ENCODE measurements at places on chromosomes 4 and X.

GRCh38 chrX:28920153-28920943, 333.1 kb downstream of the IL1RAPL1 start:
- no peak for DNase-seq
- H3K27me3 ChIP-seq: no peaks in the 10 kb centered on the region
- no peak overlapping the region for H3K27ac ChIP-seq
- H3K4me3 ChIP-seq: no peak overlapping the region

GRCh38 chr4:2937146-2937857, 25.9 kb downstream of the NOP14 start:
- no peak overlapping the region for H3K4me3 ChIP-seq
- peak; percentile 18 for DNase-seq
- H3K27me3 ChIP-seq: no peaks in the 10 kb centered on the region
- peaks cover 37% of the 10 kb centered on the region for H3K4me1 ChIP-seq
- H3K36me3 ChIP-seq: peaks cover 44% of the 10 kb centered on the region
- no peak overlapping the region for H3K27ac ChIP-seq

GRCh38 chr4:80069837-80070731, 2.9 kb downstream of the ANTXR2 start:
- DNase-seq: no peak
- peak overlapping the region; percentile 88 for H3K27ac ChIP-seq
- no peaks in the 10 kb centered on the region for H3K27me3 ChIP-seq
- H3K4me3 ChIP-seq: peak overlapping the region; percentile 94
- peaks cover 9% of the 10 kb centered on the region for H3K4me1 ChIP-seq
- peaks cover 25% of the 10 kb centered on the region for H3K36me3 ChIP-seq

- H3K27ac ChIP-seq: no peak overlapping the region
- no peaks in the 10 kb centered on the region for H3K36me3 ChIP-seq
- no peaks in the 10 kb centered on the region for H3K27me3 ChIP-seq
- no peaks in the 10 kb centered on the region for H3K4me1 ChIP-seq
- no peak for DNase-seq
- no peak overlapping the region for H3K4me3 ChIP-seq
Observed at GRCh38 chr4:56690393-56690792, 9.3 kb upstream of the HOPX start.

DNA sequence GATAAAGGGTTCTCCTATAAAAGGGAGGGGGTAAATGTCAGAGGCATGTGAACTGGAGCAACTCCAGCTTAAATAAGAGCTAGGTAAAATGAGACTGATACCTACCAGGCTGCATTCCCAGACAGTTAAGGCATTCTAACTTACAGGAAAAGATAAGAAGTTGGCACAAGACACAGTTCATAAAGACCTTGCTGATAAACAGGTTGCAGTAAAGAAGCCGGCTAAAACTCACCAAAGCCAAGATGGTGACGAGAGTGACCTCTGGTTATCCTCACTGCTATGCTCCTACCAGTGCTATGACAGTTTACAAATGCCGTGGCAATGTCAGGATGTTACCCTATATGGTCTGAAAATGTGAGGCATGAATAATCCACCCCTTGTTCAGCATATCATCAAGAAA, 13.1 kb upstream of the SULT1B1 start:
- no peak for DNase-seq
- H3K36me3 ChIP-seq: no peaks in the 10 kb centered on the region
- H3K27ac ChIP-seq: no peak overlapping the region

GRCh38 chr4:2007804-2008670, 737 bp downstream of the NELFA start:
- H3K4me1 ChIP-seq: peaks cover 30% of the 10 kb centered on the region
- peaks cover 29% of the 10 kb centered on the region for H3K36me3 ChIP-seq
- H3K27me3 ChIP-seq: no peaks in the 10 kb centered on the region
- DNase-seq: no peak
- peak overlapping the region; percentile 96 for H3K27ac ChIP-seq
- H3K4me3 ChIP-seq: peak overlapping the region; percentile 87

- no peaks in the 10 kb centered on the region for H3K27me3 ChIP-seq
- no peaks in the 10 kb centered on the region for H3K36me3 ChIP-seq
- no peak for DNase-seq
- peaks cover 27% of the 10 kb centered on the region for H3K4me1 ChIP-seq
- no peak overlapping the region for H3K27ac ChIP-seq
Observed at GRCh38 chr4:126532527-126532926, 1100.2 kb upstream of the INTU start.

DNA sequence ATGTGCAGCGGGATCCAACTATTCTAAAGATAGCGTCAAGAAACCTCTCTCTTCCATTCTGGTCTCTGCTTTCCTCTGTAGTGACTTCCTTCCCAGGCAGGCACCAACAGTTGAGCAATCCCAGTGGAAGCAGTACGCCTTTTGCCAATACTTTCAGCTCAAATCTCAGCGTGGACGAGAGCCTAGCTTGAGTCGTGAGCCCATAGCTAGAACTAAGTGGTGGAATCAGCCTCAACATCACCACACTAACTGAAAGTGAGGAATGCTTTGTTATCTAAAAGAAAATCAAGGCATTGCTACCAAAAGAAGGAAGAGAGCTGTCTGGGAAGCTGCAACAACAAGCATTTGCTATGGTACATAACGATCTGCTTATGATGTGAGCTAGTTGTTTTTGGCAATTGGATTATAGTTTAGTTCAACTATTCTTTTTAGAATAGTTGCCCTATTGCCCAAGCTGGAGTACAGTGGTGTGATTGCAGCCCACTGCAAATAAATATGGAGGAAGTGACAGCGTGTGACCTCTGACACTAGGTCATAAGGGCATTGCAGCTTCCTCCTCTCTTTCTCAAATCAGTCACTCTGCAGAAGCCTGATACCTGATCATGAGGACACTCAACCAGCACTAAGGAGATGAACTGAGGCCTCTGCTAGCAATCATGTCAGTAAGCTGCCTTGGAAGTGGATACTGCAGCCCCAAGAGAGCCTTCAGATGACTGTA, 24.7 kb upstream of the FRYL start:
- no peaks in the 10 kb centered on the region for H3K36me3 ChIP-seq
- peak; percentile 77 for DNase-seq
- peak overlapping the region; percentile 7 for H3K4me3 ChIP-seq
- peaks cover 58% of the 10 kb centered on the region for H3K4me1 ChIP-seq
- H3K27me3 ChIP-seq: no peaks in the 10 kb centered on the region
- peak overlapping the region; percentile 74 for H3K27ac ChIP-seq

- no peaks in the 10 kb centered on the region for H3K4me1 ChIP-seq
- no peak overlapping the region for H3K27ac ChIP-seq
- no peak overlapping the region for H3K4me3 ChIP-seq
- DNase-seq: no peak
- no peaks in the 10 kb centered on the region for H3K36me3 ChIP-seq
Observed at GRCh38 chrX:39946822-39947221, 150.9 kb downstream of the BCOR start.

- no peak for DNase-seq
- H3K4me1 ChIP-seq: no peaks in the 10 kb centered on the region
- no peaks in the 10 kb centered on the region for H3K27me3 ChIP-seq
- H3K4me3 ChIP-seq: no peak overlapping the region
- H3K36me3 ChIP-seq: no peaks in the 10 kb centered on the region
- no peak overlapping the region for H3K27ac ChIP-seq
Observed at GRCh38 chrX:50643525-50644137, 170.4 kb downstream of the SHROOM4 start.
